ENCODE measurements at places on chromosomes 2 and 18. TPM values are rescaled to one million over a fixed set of nuclear protein-coding genes. Genes with fewer than 3 reads are reported as not detected.

SIX2 gene
- polyA plus RNA-seq, result 0.76 TPM

LOXHD1 gene
- polyA plus RNA-seq, result not detected

DNA sequence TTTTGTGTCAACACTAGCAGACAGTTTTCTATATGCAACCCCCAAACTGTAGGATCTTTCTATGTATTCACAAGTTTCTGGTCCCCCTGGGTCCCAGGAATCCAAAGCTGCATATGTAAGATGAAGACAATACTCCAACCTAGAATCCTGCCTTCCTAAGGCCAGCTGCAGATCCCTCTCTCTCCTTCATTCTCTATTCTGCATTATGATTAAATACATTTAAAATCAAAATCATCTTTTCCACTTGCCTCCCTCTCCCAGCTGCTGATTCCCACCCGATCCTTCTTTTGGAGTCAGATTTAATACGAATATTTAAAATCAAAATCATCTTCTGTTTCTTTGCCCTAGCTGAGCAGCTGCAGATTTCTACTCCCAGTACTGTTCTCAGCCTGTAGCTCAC is 783.0 kb upstream of the ZEB2 start:
- H3K4me1 ChIP-seq, result no peaks in the 10 kb centered on the region
- no peak overlapping the region for H3K4me3 ChIP-seq
- H3K36me3 ChIP-seq, result no peaks in the 10 kb centered on the region
- no peaks in the 10 kb centered on the region for H3K27me3 ChIP-seq

- no peaks in the 10 kb centered on the region for H3K27me3 ChIP-seq
- peaks cover 45% of the 10 kb centered on the region for H3K4me1 ChIP-seq
- DNase-seq, result peak; percentile 80
- peak overlapping the region; percentile 46 for H3K4me3 ChIP-seq
- peaks cover 3% of the 10 kb centered on the region for H3K36me3 ChIP-seq
Observed at GRCh38 chr18:58862851-58863538, 1.7 kb upstream of the ZNF532 start.

DNA sequence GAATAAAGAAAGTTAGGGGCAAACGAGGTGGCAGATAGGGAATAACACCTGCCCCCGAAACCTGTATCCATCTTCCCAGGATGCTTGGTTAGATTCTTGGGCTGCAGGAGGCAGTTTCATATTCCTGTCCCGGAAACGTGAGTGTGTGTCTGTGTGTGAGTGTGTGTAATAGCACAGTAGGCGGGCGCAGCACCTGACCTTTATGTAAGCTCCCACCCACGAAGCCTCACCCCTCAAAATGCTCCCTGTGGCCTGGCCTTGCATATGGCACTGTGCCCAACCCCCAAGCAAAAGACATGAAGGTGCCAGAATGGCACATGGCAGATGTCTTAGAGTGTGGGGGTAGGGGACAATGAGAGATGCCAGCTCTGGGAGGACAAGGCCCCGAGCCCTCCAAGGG is 48.9 kb downstream of the EFR3B start:
- H3K4me3 ChIP-seq, result no peak overlapping the region
- H3K4me1 ChIP-seq, result no peaks in the 10 kb centered on the region
- H3K27me3 ChIP-seq, result no peaks in the 10 kb centered on the region
- H3K36me3 ChIP-seq, result no peaks in the 10 kb centered on the region
- peak overlapping the region; percentile 48 for H3K27ac ChIP-seq
- DNase-seq, result peak; percentile 62

GKN1 gene
- polyA plus RNA-seq, result not detected

GRCh38 chr2:233303252-233303651 is 4.4 kb upstream of the SAG start:
- no peaks in the 10 kb centered on the region for H3K4me1 ChIP-seq
- no peak for DNase-seq
- no peaks in the 10 kb centered on the region for H3K36me3 ChIP-seq
- H3K27ac ChIP-seq, result no peak overlapping the region
- no peaks in the 10 kb centered on the region for H3K27me3 ChIP-seq

- H3K27ac ChIP-seq, result no peak overlapping the region
- no peaks in the 10 kb centered on the region for H3K36me3 ChIP-seq
- no peaks in the 10 kb centered on the region for H3K27me3 ChIP-seq
Observed at GRCh38 chr2:118527571-118527970, 319.9 kb downstream of the EN1 start.

ASTL gene
- polyA plus RNA-seq, result not detected

DPY30 gene
- 155 TPM for polyA plus RNA-seq

- no peak for DNase-seq
- H3K36me3 ChIP-seq, result no peaks in the 10 kb centered on the region
- H3K4me3 ChIP-seq, result no peak overlapping the region
- H3K4me1 ChIP-seq, result no peaks in the 10 kb centered on the region
Observed at GRCh38 chr2:210888035-210888434, 331.6 kb downstream of the CPS1 start.
